ENCODE measurements at places on chromosomes 4 and X.

- DNase-seq = no peak
Observed at GRCh38 chrX:39903937-39904336, 193.8 kb downstream of the BCOR start.

DNA sequence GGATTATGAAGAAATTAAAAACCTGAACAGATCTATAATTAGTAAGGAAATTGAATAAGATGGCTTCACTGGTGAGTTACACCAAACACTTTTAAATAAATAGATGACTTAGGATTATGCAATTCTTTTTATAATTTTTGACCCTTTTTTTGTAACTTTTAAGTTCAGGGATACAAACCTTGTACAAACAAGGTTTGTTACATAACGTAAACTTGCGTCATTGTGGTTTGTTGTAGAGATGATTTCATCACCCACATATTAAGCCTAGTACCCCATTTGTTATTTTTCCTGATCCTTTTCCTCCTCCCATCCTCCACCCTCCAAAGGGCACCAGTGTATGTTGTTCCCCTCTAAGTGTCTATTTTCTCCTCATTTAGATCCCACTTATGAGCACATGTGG, 75.7 kb downstream of the CPEB2 start:
- DNase-seq = no peak

DNA sequence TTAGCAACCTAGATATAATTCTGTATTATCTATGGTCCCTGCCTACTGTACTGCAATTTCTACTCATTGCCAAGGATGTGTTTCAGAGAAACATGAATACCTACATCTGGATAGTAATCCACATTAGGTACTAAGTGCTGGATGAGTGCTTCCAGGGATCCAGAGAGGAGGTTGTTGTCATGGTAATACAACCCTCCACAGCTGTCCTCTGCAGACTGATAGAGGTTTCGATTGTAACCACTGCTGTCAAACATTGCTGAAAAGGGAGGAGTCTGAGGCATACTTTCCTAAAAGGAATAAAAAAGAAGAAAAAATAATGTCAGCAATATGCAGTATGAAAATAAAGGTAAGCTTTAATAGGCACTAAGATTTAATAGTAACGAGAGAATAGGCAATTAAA, 12.5 kb downstream of the RASGEF1B start:
- no peak for DNase-seq

DNA sequence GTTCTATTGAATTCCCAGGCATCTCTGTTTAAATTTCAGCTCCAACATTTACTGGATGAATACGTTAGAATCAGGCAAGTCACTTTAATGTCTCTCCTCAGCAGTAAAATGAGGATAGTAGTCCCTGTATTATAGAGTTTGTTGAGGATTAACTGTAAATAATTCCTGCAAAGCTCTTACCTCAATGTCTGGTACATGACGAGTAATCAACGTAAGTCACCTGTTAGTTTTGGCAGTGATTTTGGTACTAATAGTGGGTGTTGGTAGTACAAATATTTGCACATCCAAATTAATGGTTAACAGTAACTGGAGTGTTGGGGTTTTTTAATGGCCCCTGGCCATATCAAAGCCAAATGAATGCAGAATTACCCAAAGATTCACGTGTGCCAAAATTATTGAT, 189.8 kb upstream of the GALNT7 start:
- DNase-seq = no peak

DNA sequence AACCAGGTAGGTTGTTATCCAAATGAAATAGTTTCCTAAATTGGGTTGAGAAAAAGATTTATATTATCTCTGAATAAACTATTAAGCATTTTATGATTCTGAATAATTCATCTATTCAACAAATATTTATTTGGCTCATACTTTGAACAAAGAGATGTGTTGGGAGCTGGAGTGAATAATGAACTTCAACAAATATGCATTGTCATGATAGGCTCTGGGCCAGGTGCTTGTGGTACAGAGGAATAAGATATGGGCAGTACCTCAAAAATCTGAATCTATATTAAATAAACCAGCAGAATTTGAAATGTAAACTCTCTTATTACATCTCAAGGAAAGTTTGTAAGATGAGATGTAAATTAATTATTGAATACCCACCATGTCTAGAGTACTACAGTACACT, 75.7 kb upstream of the DCLK2 start:
- DNase-seq = no peak

- no peak for DNase-seq
Observed at GRCh38 chr4:36323816-36324419, 42.5 kb downstream of the DTHD1 start.

- DNase-seq = no peak
Observed at GRCh38 chr4:39544580-39545315, 17.5 kb upstream of the UGDH start.

DNA sequence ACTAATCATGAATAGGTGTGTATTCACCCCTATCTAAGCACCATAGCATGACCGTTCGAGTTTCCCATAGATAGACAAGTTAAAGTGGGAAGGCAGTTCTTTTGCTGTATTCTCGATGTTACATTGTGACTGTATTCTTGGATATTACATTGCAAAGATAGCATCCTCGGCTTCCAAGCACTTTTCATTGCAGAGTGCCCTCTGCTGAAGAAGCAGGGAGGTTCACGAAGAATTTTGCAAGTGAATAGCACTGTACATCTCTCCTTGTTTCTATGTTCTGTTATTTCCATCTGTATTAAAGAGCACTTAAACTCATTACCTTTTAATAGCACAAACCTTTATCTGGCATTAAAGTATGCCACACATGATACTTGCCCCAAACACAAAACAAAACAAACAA, 426.7 kb upstream of the ARX start:
- no peak for DNase-seq

GRCh38 chr4:67452100-67452845, 93.0 kb downstream of the CENPC start:
- DNase-seq = no peak

- DNase-seq = no peak
Observed at GRCh38 chr4:99088023-99088449, 552 bp downstream of the ADH5 start.

All from stimulated activated CD8-positive, alpha-beta memory T cell treated with anti-CD3 and anti-CD28 coated beads, Interleukin-7, amount 100 ng/mL, for 24 hours (primary cell).